Left forelimb (tissue), 1 donor: ENCODE measurements at places on chromosomes 7 and 10.

DNA sequence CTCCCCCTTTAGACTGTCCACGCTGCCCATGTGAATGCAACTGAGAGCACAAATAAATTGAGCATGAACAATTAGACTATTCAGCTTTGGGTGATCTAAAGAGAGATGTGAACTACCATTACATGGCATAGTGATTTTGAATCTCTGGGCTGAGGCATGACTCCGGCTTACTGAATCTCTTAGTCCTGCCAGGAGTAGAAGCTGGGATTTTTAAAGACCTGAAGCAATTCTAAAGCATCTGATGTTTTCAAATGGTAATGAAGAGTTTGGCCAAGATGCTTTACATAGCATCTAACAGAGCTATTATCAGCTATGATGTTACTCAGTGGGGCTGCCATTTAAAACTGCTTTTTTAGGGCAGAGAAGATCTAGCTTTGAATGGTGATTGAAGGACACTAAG, 1059.1 kb downstream of the SORCS3 start:
- no peak for DNase-seq

DNA sequence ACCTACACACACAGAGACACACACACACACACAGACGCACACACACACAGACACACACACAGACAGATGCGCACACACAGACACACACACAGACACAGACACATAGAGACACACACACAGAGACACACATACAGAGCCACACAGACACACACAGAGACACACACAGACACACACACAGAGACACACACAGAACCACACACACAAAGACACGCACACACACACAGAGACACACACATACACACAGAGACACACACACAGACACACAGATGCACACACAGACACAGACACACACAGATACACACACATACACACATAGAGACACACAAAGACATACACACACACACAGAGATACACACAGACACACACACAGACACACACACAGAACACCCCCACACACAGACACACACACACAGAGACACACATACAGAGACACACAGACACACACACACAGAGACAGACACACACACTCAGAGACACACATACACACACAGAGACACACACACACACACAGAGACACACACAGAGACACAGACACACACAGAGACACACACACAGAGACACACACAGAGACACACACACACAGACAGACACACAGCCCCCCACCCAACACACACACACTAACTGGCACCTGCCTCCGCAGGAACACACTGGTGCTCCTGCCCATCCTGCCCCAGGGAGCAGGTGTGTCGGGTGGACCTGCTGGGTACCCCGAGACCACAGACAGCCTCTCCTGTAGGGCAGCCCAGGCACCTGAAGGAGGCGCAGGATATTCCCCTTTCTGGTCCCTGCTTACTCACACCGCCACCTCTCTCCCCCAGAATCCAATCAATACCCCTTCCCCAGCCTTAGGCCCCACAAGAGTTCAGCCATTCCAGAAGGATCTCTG, 5.4 kb upstream of the FZD9 start:
- DNase-seq, result no peak

DNA sequence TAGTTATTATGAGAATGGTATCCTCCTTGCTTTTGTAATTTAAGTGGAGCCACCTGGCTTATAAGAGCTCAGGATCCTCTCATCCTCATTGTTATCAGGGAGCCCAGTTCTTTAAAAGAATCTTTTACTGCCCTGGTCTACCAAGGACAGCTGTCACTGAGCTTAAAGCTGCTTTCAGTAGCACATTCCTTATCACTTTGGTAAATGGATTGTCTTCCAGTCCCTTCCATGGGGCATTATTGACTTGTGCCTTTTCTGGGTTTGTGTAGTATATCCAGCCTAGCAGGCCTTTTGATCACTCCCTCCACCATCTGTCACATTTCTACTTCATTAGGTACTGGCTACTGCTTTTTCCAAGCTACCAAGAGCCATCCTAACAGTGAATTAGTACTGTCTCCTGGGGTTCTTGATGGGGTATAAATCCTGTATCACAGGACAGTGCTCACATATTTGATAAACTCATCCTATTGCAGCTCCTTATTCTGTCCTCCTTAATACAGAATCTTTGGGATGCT, 208.9 kb downstream of the TMEM26 start:
- no peak for DNase-seq

- no peak for DNase-seq
Observed at GRCh38 chr7:55077561-55078410, 59.0 kb downstream of the EGFR start.

DNA sequence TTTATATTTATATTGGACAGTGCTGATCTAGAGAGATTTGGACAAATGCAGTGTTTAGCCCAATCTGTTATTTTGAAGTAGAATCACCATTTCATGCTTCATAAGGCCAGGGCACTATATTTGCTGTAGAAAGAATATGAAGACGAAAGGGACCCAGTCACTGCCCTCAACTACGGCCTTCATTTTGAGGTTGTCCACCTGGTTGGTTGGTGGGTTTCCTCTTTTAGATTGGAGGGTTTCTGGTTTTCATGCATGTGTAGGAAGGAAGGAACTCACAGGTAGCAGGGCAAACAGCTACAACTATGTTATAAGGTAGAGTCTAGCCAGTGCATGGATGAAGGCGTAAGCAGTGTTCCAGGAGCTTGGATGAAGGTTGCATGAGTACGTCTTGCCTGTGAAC, 56.3 kb downstream of the ARID5B start:
- no peak for DNase-seq

DNA sequence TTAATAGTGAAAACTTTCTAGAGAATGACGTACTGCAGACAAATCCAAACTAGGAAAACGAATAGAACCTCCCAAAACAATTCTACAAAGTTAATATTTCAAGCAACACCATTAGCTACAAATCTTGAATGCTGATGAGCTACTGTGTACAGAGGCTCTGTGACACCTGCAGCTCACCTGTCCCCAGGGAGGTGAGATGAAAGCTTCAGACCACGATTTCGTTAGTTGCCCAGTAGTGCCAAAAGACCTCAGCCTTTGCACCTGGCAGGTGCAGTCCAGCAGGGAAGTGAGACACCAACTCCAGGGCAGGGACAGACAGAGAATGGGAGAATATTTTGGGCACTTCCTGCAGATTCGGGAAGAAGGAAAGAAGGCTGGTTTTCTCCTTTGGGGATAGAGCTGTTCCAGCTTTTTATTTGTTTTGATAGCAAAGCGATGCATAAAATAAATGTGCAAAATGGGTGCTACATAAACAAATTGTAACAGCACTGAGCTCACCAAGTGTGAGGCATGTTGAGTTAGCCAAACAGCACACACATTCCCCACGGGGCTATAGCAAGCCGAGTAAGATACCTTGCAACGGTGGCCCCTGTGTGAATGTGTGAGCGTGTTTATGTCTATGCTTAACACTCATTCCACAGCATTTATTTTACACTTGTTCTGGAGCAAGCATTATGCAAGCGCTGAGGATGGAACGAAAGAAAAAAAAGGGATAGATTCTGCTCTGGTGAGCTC, 1024.8 kb upstream of the AUTS2 start:
- DNase-seq, result no peak

GRCh38 chr10:80542053-80542452, 4.4 kb downstream of the SH2D4B start:
- no peak for DNase-seq

- DNase-seq, result no peak
Observed at GRCh38 chr10:97076781-97077180, 109.0 kb downstream of the SLIT1 start.

GRCh38 chr7:30926313-30926712, 14.7 kb downstream of the AQP1 start:
- DNase-seq, result no peak

- no peak for DNase-seq
Observed at GRCh38 chr7:155182406-155182970, 112.4 kb downstream of the HTR5A start.

- DNase-seq, result no peak
Observed at GRCh38 chr7:18547509-18548187, 52.1 kb downstream of the HDAC9 start.

DNA sequence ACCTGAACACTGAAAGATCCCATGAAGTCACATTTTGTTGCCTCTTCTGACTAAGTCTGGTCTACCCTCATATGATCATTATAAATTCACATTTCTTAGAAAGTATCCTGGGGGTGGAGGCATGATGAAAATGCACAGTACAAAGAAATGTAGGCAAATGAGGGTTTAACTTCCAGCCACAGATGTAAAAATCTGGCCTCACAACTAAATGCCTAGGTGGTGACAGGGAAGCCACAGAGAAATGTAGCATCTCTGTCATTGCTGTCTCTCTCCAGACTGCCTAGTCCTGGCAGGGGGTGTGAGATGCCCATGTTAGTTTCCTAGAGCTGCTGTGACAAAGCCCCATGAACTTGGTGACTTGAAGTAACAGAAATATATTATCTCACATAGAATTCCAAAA, 395.9 kb downstream of the SORCS3 start:
- no peak for DNase-seq

GRCh38 chr7:46145412-46145811, 224.3 kb upstream of the IGFBP3 start:
- DNase-seq, result no peak

DNA sequence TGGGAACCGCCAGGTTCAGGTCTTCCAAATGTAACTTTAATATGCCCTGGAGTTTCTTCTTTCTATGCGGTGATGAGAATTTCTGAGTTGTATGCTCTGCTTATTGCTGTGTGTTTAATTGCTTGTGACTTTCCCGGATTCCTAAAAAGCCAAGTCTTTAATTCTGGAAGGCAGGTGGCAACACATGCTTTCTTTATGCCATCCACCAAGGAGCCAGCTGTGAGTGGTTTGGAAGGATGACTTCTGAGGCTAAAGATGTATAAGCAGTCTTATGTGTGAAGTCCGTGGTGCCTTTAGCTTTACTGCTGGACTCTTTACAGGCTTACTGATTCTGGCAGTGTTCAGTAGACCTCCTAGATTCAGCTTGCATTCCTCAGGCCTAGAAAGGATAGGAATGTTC, 3.1 kb downstream of the SDK1 start:
- no peak for DNase-seq

DNA sequence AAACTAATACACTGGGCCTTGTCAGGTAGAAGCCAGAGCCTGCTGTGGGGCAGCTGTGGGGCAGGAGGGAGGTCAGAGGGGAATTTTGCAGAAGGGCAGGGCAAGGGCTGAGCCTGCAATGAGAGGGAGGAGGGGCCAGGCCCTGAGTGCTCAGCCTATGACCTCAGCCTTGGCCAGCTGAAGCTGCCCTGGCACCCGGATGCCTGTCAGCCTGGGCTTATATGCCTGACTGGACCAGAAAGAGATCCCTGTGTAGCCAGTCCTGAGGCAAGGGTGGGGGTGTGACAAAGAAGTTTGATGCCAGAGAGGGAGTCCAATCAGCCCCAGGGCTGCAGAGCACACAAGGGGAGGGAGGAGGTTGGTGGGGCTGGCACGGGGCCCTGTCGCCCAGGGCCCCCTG, 22.3 kb upstream of the PRRT4 start:
- no peak for DNase-seq

DNA sequence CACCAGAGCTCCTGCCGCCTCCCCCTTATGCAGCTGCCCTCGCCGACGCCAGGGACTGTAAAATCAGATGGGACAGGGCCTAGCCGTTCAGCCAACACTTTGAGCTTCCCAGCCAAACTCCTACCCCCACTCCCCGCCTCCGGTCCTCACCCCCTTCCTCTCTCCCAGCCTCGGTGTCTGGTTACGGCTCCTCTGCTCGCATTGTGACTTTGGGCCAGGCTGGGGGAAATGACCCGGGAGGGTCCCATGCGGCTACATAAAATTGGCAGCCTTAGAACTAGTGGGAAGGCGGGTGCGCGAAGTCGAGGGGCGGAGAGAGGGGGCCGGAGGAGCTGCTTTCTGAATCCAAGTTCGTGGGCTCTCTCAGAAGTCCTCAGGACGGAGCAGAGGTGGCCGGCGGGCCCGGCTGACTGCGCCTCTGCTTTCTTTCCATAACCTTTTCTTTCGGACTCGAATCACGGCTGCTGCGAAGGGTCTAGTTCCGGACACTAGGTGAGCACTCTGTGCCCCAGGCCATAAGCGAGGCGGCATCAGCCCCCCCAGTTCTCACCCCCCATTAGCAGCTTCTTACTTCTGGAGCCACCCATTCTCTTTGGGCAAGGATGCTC, at the start of gene KAZALD1:
TSS of gene KAZALD1 (plus strand) at position 366 of the 608 bp plus-strand sequence. CDS start 604 bp downstream, outside the sequence.
- peak; percentile 93 for DNase-seq

DNA sequence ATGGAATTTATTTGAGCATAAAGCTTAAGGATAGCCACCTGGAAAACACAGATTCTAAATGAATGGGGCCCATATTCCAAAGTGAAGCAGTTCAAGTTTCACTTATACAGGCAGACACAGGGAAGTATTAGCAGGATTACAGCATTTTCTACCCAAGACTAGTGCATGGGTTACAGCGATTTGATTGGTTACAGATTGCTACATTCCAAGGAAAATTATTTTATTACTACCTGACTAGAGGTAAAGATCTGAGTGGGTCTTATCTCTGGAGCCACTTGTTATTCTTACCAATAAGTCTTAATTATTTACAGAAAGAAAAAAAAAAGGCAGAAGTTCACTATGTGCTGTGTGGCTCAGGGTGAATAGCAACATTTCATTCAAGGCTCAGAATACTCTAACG, 87.4 kb upstream of the ITGB1 start:
- DNase-seq, result no peak

DNA sequence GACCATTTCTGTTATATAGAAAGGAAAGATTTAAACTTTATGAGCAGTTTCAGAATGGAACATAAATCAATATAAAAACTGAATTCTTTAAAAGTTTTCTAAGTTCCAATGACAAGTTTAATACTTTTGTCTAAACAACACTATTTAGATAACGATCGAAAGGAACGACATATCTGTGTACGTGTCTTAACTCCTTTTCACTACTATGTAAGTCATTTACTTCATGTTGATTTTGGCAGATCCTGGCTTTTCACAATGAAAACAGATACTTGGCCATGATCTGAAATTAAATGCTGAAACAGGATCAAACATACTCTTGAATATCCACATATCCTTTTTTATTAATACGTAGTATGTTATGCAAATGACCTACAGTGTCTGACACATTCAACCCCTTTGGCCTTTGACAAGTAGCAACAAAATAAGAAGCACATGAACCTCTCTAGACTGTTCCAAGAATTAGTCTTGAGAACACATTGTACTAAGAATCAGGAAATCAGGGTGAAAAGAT, 41.9 kb downstream of the RNLS start:
- DNase-seq, result no peak
